ENCODE measurements at places on chromosomes 2 and 18. TPM values are rescaled to one million over a fixed set of nuclear protein-coding genes. Genes with fewer than 3 reads are reported as not detected.

- DNase-seq = no peak
- H3K27me3 ChIP-seq = peaks cover 14% of the 10 kb centered on the region
- H3K4me3 ChIP-seq = no peak overlapping the region
- no peaks in the 10 kb centered on the region for H3K4me1 ChIP-seq
- H3K27ac ChIP-seq = no peak overlapping the region
- peaks cover 3% of the 10 kb centered on the region for H3K36me3 ChIP-seq
Observed at GRCh38 chr2:143786026-143786765, 657.0 kb downstream of the ARHGAP15 start.

DNA sequence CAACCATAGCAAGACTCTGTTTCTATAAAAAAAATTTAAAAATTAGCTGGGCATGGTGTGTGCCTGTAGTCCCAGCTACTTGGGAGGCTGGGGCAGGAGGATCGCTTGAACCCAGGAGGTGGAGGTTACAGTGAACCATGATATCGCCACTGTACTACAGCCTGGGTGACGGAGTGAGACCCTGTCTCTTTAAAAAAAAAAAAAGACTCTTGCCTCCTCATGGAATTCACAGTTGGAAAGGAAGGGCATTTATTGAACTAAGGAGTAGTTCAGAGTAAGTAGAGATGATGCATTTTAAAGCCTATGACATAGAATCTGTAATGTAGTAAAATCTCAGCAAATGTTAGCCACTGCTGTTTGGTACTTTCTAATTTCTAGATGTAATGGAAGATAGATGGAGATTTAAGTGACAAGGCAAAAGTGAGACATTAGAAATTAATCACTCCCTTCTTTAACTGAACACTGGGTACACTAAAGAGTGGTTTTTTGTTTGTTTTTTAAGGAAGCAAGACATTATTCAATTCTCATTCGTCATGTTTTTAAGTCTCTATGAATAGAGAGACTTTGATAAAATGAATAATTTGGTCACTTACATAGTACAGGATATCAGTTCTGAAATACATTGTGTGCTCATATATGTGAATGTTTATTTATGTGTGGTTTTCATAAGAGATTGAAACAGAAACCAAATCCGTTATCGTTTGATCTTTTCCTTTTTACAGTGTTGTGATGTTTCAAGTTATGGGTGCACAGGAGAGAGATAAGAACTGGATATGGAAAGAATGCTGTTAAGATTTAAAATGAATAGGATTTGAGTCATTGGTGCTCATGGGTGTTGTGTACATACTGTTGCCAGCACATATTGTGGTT is 186.1 kb upstream of the STON1 start:
- H3K36me3 ChIP-seq = peaks cover 42% of the 10 kb centered on the region
- H3K4me1 ChIP-seq = peaks cover 31% of the 10 kb centered on the region
- H3K4me3 ChIP-seq = peak overlapping the region; percentile 64
- DNase-seq = no peak
- no peaks in the 10 kb centered on the region for H3K27me3 ChIP-seq

GRCh38 chr2:190551928-190552327 is 17.4 kb upstream of the NEMP2 start:
- no peak overlapping the region for H3K27ac ChIP-seq
- DNase-seq = no peak
- H3K4me3 ChIP-seq = no peak overlapping the region

- H3K27me3 ChIP-seq = no peaks in the 10 kb centered on the region
- DNase-seq = peak; percentile 12
- H3K27ac ChIP-seq = peak overlapping the region; percentile 56
- H3K4me1 ChIP-seq = peaks cover 90% of the 10 kb centered on the region
- H3K36me3 ChIP-seq = peaks cover 82% of the 10 kb centered on the region
Observed at GRCh38 chr2:130374587-130375290, 18.9 kb downstream of the PTPN18 start.

The DPY30 gene
- total RNA-seq = 68.9 TPM

The ACMSD gene
- total RNA-seq = not detected

The CDH20 gene
- total RNA-seq = not detected

The AMER3 gene
- total RNA-seq = not detected

The SH3RF3 gene
- total RNA-seq = 0.23 TPM
